ENCODE measurements at places on chromosomes 3 and 15. TPM values are rescaled to one million over a fixed set of nuclear protein-coding genes. Genes with fewer than 3 reads are reported as not detected.

Gene COL6A5
- not detected for total RNA-seq

Gene CCR8
- total RNA-seq, result 0.74 TPM

Gene HTR3E
- not detected for total RNA-seq

Gene GOLGA8Q
- total RNA-seq, result 0.83 TPM

Gene SIAH2
- 40.8 TPM for total RNA-seq

Gene FBLN2
- not detected for total RNA-seq

Gene IL17RE
- 1.5 TPM for total RNA-seq

Gene CLSTN2
- total RNA-seq, result not detected

Gene WDR49
- total RNA-seq, result 0.40 TPM

Gene PLSCR5
- total RNA-seq, result not detected

Gene SUCNR1
- total RNA-seq, result not detected

Gene C3orf62
- 13.5 TPM for total RNA-seq

Gene SLC22A13
- 0.37 TPM for total RNA-seq

Gene CACNA2D2
- 0.62 TPM for total RNA-seq

Gene TTC14
- 79.6 TPM for total RNA-seq

Gene DPPA2
- total RNA-seq, result not detected

Gene SCN5A
- not detected for total RNA-seq

Gene CPOX
- 66.3 TPM for total RNA-seq

Gene GRM2
- 3.0 TPM for total RNA-seq

Gene COL8A1
- not detected for total RNA-seq

Gene EBLN2
- 6.9 TPM for total RNA-seq

Gene GPR171
- 181 TPM for total RNA-seq

Gene STRA6
- total RNA-seq, result not detected

Gene LEO1
- 34.4 TPM for total RNA-seq

Gene DLEC1
- total RNA-seq, result 1.4 TPM

Gene NAA50
- total RNA-seq, result 91.4 TPM

Gene NME9
- total RNA-seq, result not detected

Gene XPC
- 41.1 TPM for total RNA-seq

Gene SH3GL3
- total RNA-seq, result not detected

Gene CCDC9B
- total RNA-seq, result 1.0 TPM

Gene SLC27A2
- total RNA-seq, result 11.4 TPM

Gene PRICKLE2
- not detected for total RNA-seq

Gene PLCH1
- total RNA-seq, result 0.37 TPM

Gene CPNE9
- not detected for total RNA-seq

Gene CPLX3
- 0.19 TPM for total RNA-seq

Gene ECE2
- not detected for total RNA-seq

Gene SCG5
- total RNA-seq, result 2.5 TPM

Gene SLC9A9
- total RNA-seq, result 16.4 TPM

Gene SAMD7
- total RNA-seq, result not detected

Gene ATP13A4
- 1.6 TPM for total RNA-seq

Gene GRK7
- total RNA-seq, result not detected

Gene CNTN3
- not detected for total RNA-seq

Gene SI
- total RNA-seq, result not detected

Gene ZNF280D
- 22.9 TPM for total RNA-seq

Measured in activated CD4-positive, alpha-beta T cell treated with anti-CD3 and anti-CD28 coated beads, Interleukin-2, amount 10 ng/mL, durations not matched to agents 7 days and 5 days (primary cell).